Body of pancreas (tissue), 4 donors: ENCODE measurements at places on chromosomes 5 and 9. TPM values are rescaled to one million over a fixed set of nuclear protein-coding genes. Genes with fewer than 3 reads are reported as not detected.

GRCh38 chr9:23850690-23851629, 24.9 kb upstream of the ELAVL2 start:
- DNase-seq: no peak

DNA sequence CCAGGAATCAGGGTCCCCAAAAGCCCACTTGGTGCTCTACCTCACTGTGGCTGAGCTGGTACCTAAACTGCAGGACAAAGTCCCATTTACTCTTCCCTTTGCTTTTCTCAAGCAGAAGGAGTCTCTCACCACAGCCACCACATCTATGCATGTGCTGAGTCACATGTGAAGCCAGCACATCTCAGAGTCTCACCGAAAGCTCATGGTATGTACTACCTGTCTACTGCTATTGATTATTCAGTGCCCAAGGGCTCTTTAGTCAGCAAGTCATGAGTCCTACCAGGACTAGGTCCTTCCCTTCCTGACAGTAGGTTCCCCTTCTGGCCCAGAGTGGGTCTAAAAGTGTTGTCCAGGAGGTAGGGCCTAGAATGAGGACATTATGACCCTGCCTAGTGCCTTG, 130.7 kb upstream of the NTRK2 start:
- DNase-seq: no peak

DNA sequence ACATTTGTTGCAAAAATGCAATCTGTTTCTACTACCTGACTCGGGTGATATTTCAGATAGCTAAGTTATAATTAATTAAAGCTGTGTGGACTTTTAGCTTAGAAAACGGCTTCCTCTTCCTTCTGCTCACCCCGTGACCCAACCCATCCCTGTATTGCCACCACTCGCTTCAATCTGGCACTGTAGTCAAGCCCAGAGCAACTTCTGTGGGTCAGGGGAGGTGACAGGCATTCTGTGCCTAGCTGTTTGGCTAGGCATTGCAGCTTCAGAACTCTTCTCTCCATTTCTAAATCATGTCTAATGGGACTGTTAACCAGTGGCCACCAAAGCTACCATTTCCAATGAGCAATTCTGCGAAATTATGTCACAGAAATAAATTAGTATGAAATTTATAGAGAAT, 179.7 kb upstream of the TLX3 start:
- DNase-seq: no peak

- no peak for DNase-seq
Observed at GRCh38 chr5:16733331-16734006, 116.7 kb upstream of the RETREG1 start.

GRCh38 chr5:81393783-81394718, at the start of gene ACOT12:
TSS of gene ACOT12 (minus strand) at chr5:81394134. CDS start at chr5:81394114, 20 bp downstream.
- DNase-seq: no peak

- DNase-seq: no peak
Observed at GRCh38 chr9:74729136-74729695, 158.5 kb downstream of the TRPM6 start.

- DNase-seq: no peak
Observed at GRCh38 chr5:488241-488640, 36.0 kb downstream of the SLC9A3 start.

DNA sequence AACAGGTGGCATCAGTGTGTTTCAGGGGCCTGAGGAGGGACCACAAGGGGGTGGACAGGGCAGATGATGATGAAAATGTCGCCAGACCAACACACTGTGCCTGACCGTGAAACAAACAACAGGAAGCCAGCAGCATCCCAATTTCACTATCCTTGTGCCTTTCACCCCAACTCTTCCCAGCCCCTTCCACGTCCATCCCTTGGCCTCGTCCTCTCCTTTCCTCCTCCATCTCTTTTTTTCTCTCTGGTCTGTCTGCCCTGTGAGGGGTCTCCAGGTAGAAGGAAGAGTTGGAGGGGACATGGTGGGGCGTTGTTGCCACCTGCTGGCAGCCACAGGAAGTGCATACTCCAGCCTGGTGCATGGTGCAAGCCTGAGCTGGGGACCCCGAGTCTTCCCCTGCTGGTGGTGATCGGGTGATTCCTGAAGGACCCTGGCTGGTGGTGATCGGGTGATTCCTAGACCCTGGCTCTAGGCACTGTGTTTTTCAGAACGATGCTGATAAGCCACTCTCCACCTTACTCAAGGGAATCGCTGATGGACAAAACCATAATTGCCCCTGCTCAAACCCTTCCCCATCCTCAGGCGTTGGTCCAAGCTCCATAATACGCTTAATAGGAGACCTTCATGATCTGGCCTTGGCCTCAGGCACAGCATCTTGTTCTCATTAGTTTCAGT, 21.7 kb upstream of the NSD1 start:
- DNase-seq: peak; percentile 72

DNA sequence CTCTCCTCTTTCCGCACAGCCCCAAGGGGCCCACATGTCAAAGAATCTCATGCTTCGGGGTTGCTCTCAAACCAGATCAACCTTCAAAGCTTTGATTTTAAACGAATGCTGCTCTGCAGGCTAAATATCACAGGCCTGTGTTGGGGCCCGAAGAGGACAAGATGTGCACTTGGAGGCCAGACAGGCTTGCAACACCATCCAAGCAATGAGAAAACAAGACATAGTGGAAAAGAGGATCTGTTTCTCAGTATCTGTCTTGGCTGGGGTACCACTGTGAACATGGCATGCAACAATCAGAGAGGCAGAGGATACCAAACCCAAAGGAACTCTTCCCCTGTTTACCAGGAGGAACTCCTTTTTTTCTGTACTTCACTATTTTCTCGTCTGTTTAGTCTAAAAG, 321.8 kb downstream of the SLIT3 start:
- DNase-seq: no peak

GRCh38 chr5:127038550-127038949, 8.2 kb upstream of the MARCHF3 start:
- no peak for DNase-seq

The ADAMTSL1 gene
- total RNA-seq: 0.52 TPM

The OLFM1 gene
- total RNA-seq: 7.8 TPM
